Fibroblast of lung (primary cell): ENCODE measurements at places on chromosomes 2 and 18. TPM values are rescaled to one million over a fixed set of nuclear protein-coding genes. Genes with fewer than 3 reads are reported as not detected.
A peak's percentile ranks its signal among the peaks of the same experiment; 100 is the strongest.

DNA sequence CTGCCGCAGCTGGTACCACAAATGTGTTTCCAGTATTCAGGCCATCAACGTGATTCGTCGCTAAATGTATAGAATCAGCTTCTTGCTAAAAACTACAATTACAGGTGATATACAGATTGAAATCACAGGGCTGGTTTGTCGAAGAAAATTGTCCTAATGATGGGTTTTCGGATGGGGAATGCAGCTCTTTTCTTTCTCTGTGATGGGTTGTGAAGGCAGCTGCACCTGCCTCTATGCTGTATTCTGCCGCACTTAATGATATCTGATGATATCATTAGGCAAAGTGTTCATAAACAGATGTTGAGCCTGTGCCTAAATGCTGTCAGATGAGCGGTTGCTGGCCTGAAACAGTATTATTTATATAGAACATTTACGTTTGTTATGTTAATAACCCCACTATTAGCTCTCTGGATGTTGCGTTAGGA lies 218.1 kb downstream of the ARHGAP15 start:
- DNase-seq, result no peak

DNA sequence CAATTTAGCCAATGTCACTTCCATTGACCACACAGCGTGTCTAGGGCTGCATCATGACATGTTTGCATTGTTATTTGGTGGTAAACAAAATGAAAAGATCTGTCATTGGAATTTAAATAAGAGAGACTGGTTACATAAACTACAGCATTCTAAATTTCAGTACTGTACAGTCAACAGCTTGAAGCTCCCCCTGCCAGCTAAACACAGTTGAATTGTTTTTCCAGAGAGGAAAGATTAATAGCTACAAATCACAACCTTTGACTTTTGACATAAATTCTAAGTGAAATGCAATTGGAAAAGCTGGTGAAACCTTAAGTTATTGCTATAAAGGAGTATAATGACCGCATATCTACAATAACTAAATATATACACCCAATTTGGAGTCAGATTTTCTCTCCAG lies 1600.0 kb upstream of the ACVR2A start:
- no peak for DNase-seq

GRCh38 chr2:146981921-146982320 lies 862.9 kb upstream of the ACVR2A start:
- DNase-seq, result no peak

DNA sequence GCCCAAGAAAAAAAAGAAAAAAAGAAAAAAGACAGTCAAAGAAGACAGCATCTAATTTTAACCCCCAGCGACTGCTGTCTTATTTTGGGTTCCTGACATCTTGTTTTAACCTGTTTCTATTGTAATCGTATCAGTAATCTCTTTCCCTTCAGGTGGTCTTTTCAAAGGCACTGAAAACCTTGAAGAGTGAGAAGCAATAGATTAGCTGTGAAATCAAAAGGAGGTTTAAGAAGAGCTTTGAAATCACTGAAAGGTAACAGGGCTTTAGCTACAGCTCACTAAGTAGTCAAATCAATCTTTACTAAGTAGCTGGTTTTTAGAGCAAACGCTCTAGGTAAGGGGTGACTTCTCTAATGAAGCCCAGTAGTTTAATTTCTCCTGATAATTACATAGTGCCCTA lies 5.4 kb upstream of the TANC1 start:
- no peak for DNase-seq

- DNase-seq, result no peak
Observed at GRCh38 chr2:219246559-219246958, 1.3 kb downstream of the STK16 start.

GRCh38 chr18:35334212-35334611 lies 10.0 kb downstream of the ZNF24 start:
- DNase-seq, result no peak

- no peak for DNase-seq
Observed at GRCh38 chr18:24942144-24942543, 409.8 kb downstream of the ZNF521 start.

The CCDC85A gene
- polyA plus RNA-seq, result 0.03 and 0.05 TPM in 2 replicates

GRCh38 chr2:16280081-16280480 lies 339.7 kb downstream of the MYCN start:
- no peak for DNase-seq

- DNase-seq, result no peak
Observed at GRCh38 chr2:41697389-41697788, 350.4 kb upstream of the PKDCC start.

DNA sequence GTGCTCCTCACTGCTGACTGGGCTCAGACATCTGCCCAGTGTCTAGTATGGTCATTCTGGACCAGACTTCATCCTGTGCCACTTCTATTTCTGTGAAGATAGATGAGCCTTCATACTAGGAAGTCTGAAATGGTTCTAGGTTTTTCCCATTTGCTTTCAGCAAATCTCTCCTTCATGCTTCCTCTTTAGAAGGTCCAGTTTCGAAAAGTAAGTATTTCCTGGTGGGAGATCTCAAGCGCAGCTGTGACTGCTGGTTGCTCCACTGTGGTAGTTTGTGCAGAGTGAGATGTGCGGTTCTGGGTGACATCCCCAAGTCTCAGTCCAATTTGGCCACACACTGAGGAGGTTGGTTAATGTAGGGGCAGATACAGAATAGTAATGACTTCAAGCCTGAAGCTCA lies 14.4 kb downstream of the IL36B start:
- no peak for DNase-seq

GRCh38 chr2:55045780-55046179 lies 4.5 kb downstream of the RTN4 start:
- no peak for DNase-seq

GRCh38 chr2:226151157-226151556 lies 648.5 kb downstream of the IRS1 start:
- peak; percentile 34 for DNase-seq

The COPS9 gene
- 176 and 191 TPM in 2 replicates for polyA plus RNA-seq

GRCh38 chr2:212052412-212053159 lies 486.0 kb downstream of the ERBB4 start:
- peak; percentile 86 for DNase-seq
